ENCODE measurements at places on chromosomes 13 and 19. TPM values are rescaled to one million over a fixed set of nuclear protein-coding genes. Genes with fewer than 3 reads are reported as not detected.

DNA sequence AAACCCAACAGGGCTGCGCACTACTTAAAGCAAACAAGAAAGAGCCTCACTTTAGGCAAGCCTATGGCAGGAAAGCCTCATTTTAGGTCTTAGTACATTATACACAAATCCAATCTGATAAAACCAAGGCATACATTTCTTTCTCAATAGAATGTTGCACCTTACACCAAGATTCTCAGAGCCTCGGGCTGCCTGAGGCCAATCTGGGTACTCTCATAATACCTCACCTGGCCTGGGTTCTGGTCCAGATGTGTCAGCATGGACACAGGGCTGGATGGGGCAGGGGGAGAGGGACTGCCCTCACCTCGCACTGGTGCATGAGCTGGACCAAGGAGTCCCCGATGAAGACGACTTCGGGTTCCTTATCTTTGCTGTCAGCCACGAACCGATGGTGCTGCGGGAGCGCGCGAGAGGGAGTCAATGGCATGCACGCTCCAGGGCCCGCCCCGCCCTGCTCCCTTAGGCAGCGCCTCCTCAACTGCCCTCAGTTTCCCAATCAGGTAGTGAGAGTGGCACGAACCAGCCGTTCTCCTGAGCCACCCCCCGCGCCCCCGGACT, at the start of gene PRR19:
Gene PRR19, plus strand, starts transcription at position 487 of the 558 bp plus-strand sequence. CDS start 7,453 bp downstream, outside the sequence.
- no peak for DNase-seq

- no peak for DNase-seq
Measured at GRCh38 chr13:78398743-78399410, 204.5 kb downstream of the POU4F1 start.

- DNase-seq = no peak
Measured at GRCh38 chr19:14159059-14159458, 22.7 kb upstream of the ASF1B start.

DNA sequence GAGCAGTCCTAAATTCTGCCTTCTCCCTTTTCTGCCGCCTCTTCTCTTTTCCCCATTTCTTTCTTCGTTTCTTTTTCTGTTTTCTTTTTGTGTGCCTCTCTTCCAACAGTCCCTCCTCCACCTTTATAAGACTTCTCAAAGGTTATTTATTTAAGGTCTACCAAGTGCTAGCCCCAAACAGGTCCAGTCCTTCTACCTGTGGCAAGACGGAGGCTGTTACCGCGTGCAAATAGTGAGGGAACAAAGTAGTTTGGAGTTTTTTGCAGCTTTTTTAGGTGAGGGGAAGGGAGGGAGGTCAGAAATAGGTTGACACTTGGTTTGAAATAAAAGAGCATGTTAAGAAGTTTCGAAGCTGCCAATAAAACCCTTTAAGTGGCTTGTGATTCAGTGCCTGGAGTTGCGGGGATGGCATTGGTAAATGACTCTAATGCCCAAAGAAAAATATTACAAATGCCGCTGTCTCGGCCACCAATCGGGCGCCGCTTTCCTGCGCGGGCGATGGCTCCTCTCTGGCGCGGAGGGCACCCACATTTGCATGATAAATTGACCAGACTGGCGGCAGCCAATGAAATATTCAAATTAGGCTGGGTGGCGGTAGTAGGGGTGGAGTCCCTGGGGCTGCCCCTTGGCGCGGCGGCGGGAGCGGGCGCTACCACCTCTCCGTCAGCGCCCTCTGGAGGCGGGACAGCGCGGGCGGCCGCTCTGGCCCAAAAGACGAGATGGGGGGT, 7.5 kb upstream of the TSHZ3 start:
- no peak for DNase-seq

DNA sequence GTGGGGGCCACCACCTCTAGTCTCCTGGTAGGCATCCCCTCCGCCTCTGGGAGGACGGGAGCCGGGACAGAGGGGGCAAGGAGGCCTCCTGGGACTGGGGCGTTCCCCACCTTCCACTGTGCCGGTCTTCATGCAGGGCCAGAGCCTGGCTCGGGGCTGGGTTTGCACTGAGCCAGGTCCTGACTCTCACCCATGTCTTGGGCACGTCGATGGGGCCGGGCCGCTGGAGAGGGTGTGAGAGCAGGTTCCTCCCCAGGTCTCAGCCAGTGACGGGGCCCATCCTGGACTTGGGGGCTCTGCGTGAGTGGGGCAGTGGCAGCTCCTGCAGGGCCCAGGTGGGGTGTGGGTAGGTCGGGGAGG, 26.6 kb downstream of the ATP11A start:
- no peak for DNase-seq

DNA sequence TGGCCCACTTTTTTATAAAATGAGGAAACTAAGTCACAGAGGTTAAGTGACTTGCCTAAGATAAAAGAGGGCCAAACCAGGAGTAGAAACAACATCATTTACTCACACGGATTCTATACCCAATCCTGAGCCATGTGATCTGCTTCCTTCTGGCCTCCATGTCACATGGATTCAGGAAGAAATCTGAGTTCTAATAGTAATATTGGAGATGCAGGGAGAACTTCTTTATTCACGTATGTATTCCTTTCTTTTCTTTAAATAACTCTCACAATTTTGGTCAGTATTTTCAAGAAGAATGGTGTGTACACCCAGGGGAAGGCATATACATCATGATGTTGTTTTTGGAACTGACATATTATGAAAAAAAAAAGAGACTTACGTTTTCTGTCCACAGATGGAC, 1.8 kb downstream of the POSTN start:
- no peak for DNase-seq

DNA sequence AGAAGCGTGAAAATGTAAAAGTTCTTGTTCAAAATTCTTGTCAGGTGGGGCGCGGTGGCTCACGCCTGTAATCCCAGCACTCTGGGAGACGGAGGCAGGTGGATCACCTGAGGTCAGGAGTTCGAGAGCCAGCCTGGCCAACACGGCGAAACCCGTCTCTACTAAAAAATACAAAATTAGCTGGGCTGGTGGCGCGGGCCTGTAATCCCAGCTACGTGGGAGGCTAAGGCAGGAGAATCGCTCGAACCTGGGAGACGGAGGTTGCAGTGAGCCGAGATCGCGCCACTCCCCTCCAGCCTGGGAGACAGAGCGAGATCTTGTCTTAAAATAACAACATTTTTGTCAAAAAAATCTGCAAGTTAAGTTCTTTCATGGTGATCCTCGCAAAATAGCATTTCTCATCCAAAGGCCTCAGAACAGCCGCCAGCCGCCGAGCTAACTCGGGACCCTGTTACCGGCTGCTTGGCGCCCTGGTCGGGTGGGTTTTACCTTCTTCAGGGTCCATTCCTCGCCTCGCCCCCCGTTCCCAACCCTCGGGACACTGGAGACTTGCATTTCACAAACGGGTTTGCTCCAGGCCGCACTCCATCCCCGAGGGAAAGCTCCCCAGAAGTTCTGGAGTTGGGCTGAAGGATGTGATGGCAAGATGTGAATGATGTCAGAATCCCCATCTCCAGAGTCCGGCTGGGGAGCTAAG, 1.6 kb downstream of the LATS2 start:
- no peak for DNase-seq

DNA sequence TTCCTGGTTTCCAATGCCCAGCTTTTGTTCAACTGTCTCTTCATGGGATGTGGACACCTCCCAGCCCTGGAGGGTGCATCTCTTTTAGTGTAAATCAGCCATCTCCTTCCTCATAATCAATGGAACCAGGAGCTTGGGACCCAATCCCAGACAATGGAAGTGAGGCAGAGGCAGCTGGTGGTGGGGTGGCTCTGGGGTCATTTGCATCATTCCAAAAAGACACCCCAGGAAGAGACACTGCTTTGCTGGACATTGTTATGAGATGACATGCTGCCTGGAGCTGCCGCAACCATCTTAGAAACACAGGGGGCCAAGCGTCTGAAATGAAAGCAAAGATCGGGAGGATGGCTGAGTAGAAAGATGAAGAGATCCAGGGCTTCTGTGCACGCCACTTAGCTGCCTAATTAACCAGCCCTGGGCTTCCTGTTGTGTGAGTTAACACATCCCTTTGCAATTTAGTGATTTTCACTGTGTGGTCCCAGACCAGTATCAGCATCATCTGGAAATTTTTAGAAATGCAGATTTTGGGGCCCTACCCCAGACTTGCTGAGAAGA, 36.1 kb downstream of the IRS2 start:
- no peak for DNase-seq

DNA sequence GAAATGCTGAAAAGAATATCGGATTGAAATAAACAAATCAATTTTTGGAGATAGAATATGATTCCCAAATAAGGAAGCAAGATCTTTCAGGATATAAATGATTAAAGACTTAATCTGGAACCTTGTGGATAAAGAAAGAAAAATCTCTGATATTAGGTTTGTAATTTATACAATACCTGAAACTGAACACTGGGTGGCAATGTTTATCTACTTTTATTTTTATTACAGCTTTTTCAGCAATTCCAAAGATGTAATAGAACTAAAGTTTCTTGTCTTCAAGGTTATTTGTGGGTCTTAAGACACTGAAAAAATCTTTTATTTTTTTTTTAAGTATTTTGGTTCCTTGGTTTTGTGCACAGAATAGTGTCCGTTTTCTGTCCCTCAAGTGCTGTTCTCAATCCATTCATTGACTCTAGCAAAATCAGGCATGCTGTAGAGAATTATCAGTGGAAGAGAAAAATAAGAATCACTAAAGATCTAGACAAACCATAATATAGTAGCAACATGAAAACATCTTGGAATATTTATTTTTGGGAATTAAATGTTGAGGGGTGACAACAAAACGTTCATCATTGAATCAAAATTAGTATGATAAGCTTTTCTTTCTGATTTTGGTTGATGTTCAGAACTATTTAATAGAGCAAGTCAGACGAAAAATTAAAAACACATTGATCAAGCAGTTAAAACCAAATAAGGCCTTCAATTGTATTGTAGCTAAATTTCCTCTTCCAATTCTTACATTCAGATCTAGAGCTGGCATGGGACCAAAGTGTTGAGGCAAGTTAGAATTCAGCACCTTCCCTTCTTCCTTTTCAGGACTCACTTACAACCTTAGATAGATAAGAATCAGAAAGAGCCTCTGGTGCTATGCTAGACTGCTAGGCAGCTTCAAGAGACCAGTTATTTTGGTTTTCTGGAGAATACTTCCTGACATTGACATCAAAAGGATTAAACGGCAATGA, 704.4 kb upstream of the PCDH20 start:
- DNase-seq = no peak

DNA sequence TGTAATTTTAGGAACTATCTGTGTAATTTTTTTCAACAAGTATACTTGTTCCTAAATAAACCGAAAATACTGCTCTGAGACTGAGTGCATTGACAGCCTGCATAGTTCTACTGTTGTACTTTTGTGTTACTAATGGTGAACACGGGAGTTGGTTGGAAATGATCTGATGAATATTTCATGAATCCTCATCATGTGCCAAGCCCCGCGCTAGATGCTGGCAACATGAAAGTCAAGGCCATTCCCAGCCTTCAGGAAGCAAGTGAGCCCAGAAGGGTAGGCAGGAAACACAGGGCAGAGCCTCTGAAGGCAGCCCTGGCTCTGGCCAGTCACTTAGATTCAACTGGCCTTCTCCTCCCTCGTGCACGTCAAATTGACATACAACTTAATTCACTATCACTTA, 106.1 kb downstream of the ABCC4 start:
- no peak for DNase-seq

DNA sequence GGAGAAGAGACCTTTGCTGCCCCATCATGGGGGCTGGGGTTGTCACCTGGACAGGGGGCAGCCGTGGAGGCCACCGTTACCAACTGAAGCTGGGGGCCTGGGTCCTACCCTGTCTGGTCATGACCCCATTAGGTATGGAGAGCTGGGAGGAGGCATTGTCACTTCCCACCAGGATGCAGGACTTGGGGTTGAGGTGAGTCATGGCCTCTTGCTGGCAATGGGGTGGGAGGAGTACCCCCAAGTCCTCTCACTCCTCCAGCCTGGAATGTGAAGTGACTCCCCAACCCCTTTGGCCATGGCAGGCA, 9.0 kb downstream of the EGLN2 start:
- no peak for DNase-seq

- DNase-seq = no peak
Measured at GRCh38 chr19:42151782-42152684, 19.8 kb upstream of the POU2F2 start.

DNA sequence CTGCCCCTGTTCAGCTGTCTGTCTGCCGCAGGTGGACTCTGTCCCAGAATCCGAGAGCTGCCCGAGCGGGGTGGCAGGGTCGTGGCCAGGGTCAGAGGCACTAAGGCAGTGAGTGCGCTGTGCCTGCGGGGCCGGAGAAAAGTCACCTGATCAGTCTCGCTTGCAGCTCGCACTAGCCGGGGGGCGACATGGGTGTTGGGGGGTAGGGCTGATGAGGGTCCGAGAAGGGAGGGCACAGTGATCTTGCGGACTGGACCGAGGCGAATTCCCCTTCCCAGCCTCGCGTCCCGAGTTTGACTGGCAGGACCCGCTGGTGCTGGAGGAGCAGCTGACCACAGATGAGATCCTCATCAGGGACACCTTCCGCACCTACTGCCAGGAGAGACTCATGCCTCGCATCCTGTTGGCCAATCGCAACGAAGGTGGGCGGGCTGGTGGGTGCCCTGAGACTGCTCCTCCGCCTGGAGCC, 627 bp downstream of the GCDH start:
- DNase-seq = no peak

DNA sequence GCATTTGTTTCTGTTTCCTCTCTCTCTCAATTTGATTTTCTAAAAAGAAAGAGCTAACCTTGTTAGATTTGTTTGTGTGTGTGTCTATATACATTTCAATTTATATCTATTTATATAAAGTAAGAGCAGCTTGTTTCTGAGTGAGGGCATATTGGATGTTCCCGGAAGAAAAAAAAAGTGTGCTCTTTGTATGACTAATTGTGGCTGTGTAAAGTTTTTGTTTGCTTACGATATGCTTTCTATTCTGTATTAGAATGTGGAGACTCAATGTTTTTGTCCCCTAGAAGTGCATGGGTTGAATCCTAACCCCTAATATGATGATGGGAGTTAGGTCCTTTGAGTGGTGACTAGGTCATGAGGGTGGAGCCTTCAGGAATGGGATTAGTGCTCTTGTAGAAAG, 66.6 kb upstream of the C1QTNF9B start:
- DNase-seq = no peak

The CEACAM6 gene
- polyA plus RNA-seq = 0.31 TPM

The PSG1 gene
- not detected for polyA plus RNA-seq

The BEST2 gene
- polyA plus RNA-seq = not detected

The VSIG10L gene
- 5.8 TPM for polyA plus RNA-seq

All from renal pelvis (tissue), 12 donors.